ENCODE measurements at places on chromosomes 1 and 21.

- no peak for DNase-seq
These were observed 45.9 kb downstream of the WDR4 start for GRCh38 chr21:42833439-42833815.

DNA sequence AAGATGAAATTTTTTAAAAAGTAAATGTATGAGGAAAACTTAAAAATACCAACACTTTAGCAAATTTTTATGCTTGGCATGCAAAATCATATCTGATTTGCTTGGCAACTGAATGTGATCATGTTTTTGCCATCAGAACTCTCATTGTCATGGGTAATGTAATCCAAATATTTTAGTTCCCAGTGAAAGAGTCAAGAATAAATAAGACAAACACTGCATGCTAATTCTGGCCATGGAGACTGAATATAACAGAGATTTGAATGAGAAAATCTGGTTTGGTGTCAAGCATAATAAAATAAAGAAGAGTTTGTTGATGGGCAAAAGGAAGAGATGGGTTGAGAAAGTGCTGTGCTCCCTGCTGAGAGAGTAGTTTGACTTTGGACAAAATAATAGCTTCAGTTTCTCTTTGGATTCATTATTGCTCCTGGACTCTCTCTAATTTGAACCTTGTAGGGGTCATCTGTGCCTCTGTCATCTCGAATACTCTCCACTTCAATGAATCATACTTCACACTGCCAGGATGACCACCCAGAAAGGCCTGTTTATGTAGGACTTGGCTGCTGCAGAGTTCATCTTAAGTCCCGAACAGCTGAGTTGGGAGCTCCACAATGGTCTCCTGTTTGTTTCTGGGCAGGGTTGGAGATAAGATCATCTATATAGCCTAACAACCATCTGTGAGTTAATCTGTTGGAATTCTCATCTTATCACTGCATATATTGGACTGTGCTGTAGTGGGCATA is 34.4 kb downstream of the ADAMTS1 start:
- no peak for DNase-seq

DNA sequence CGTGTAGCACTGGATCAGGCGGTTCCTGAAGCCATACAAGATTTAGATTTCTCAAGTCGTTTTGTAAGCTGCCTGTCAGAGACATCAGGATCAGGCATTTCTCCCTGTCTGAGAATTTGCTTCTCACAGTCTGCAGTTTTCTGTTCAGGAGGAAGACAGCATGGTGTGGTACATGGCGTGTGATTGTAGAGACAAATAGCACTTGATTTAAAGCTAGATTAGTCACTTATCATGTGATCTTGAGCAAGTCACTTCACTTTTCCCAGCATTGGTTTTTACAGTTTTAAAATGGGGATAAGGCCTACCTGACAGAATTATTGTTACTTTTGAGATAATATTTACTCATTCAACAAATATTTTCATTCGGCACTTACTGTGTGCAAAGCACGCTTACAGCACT is 63.3 kb downstream of the AK4 start:
- DNase-seq = no peak

DNA sequence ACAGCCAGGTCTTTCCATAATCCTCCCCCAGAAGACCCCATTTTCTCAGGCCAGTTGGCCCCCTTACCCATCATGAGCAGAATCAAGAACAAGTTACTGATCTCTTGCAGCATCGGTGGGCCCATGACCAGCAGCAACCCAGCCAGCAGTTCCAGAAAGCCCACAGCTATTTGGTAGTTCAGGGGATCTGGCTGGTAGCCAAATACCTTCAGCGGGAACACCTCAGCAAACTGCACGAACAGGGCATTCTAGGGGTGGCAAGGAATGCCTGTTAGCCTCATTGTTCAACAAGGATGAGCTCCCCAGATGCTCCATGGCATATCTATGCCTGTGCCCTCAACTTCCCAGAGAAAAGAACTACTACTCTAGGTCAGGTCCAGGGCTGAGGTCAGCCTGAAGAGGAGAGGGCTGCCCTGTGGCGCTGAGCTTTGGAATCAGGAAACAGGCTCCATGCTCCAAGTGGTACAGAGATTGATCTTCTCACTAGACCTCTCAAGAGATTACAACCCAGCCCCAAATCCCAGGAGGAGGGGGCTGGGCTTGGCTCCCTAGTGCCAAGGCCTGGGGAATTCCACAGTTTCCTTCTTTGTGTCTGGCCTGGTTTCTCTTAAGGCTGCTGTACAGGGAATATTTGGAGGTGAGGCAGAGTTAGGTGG is 1.3 kb downstream of the TMEM35B start:
- no peak for DNase-seq

DNA sequence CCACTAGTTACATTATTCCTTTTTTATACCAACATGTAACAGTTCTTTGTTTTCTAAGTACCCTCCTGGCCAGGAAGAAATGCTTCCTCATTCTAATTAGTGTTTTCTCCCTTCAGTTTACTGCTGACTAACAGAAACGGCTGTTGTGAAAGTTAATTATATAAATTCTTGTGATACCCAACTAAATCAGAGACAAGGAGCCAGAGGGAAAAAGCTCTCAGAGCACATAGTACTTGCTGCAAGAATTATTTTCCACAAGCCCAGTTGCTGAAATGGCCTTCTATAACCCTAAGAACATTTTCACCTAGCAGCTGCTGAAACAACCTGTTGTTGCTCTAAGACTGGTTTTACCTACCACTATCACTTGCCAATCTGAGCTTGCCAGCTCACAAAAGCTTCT is 82.4 kb downstream of the FAF1 start:
- DNase-seq = no peak

- no peak for DNase-seq
These were observed 27.2 kb upstream of the TTF2 start for GRCh38 chr1:117032681-117033539.

DNA sequence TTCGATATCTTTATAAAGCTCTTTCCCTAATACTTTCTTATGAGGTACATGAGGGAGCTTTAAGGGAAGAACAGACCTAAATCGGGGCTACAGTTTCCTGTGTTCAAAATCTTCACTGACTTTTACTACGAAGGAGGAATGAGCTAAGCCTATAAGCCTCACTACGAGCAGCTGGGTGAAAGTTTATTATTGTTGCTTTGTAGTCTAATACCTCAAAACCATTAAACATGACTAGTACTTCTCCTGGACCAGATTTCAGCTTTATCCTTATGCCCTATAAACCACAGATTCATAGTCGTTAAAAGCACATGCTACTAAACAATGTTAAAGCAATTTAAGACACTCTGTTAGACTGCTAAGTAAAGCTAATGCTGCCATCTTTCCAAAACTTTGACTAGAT is 30.2 kb downstream of the NDC1 start:
- no peak for DNase-seq

- DNase-seq = no peak
These were observed 27.0 kb downstream of the SNX27 start for GRCh38 chr1:151638812-151639211.

- no peak for DNase-seq
These were observed 16.1 kb downstream of the SLAMF1 start for GRCh38 chr1:160630523-160631451.

DNA sequence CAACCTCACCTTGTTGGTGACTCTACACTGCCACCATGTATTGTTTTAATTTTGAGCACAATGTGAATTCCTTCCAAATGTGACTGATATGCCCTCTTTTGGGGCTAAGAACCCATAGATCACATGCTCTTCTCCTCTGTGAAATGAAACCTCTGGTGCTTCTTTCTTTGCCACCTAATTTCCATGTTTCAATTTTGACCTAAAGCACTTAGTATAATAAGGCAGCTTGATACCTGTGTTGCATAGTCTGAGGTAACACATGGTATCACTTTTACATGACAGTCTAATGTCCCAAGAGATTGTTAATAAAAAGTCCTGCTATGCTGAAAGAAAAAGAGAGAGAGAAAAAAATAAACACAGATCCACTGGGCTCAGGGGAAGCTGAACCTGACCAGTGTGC is 24.2 kb downstream of the CLEC20A start:
- no peak for DNase-seq

GRCh38 chr1:110627764-110628163 is 21.6 kb upstream of the KCNA2 start:
- DNase-seq = no peak

DNA sequence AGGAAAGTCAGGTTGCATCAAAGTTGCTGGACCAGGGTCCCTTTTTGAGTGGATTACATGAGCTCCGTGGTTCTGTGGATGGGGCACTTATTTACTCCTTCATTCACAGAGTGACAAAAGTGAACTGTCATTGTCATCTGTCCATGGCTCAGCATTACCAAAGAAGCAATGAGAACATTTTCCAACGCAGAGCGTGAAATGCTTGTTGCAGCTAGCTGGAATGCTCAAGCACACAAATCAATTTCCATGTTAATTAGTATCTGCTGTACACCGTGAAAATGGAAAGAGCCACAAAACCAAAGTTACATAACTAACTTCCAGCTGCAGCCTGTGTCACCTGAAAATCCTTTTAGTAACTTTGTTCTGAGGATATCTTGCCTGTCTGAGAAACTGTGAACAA is 78.9 kb downstream of the MT1HL1 start:
- no peak for DNase-seq

GRCh38 chr1:230256896-230257295 is 169.2 kb downstream of the PGBD5 start:
- DNase-seq = no peak

GRCh38 chr1:154747740-154748404 is 122.2 kb downstream of the KCNN3 start:
- DNase-seq = no peak

GRCh38 chr1:47729685-47730084 is 267.5 kb downstream of the TRABD2B start:
- DNase-seq = no peak

GRCh38 chr1:58862728-58863385 is 79.0 kb upstream of the JUN start:
- DNase-seq = no peak

DNA sequence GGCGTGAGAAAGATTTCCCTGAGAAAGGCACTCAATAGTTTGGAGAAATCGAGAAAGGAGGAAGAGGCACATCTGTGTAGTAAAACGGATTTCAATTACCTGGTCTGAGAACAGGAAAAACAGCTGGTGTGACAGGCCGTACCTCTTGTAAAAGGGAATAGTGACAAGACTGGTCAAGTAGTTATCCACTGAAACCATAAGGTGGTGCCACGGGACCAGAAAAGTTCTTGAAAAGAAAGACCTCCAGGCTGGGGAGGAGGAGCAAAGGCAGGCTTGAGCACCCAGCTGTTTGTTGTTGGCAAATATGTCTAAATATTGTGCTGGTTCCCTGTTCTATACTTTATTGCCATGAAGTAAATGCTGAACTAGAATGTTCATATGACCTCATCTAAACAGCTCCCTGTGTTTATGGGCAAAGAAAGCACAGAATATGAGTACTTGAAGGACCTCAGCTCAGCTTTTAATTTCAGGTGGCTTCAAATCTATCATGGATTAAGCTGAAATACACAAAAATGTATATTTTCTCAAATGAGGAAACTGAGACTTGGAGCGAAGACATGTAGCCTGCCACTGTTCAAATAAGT is 4.0 kb downstream of the HAO2 start:
- DNase-seq = no peak

DNA sequence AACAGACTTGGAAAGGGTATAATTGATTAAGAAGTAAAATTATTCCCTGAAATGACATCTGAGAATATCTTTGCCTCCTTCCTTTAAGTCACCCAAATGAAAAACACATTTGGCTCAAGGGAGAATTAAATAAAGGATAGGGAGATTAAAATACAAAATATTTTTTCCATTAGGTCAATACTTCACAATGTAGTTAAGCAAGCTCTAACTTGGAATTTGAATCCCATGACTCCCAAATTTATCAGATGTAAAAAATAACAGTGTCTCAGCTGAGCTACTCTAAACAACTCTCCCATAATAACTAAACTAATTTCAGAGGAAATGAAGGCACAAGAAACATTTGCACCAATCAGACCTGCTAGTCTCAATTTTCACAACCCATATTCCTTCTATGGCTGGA is 6.5 kb upstream of the NMNAT2 start:
- DNase-seq = no peak

DNA sequence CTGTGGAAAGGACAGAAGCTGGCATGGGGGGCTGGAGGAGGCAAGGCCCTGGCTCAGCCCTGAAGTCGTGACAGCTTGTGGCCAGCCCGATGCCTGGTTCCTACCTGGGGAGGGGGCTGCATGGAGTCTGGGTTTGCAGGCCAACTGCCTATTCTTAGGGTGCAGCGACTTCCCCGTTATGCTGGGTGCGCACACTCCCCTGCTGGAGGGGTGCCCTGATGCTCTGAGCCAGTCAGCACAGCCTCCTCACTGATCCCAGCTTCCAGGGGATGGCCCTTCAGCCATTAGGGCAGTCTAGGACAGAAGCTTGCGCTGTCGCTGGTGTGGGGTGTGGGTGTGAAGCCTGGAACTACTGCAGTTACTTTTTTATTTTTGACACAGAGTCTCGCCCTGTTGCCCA is 30.0 kb upstream of the SLC19A1 start:
- no peak for DNase-seq

GRCh38 chr1:236016782-236017400 is 48.0 kb downstream of the NID1 start:
- DNase-seq = no peak

DNA sequence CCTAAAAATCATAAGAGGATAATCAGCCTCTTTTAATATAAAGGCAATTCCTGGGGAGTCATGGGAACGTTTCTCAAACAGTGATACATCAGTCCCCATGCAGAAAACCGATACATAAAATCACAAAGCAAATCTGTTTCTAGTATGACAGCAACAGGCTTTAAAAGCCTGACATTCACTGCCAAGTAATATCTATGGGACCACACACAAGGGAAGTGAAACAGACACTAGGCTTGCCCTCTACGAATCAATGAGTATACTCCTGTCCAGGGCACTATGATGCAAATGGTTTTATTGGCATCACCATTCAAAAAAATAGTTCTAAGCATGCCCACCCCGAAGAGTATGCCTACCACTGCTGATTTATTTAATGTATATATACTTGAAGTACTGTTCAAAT is 54.4 kb downstream of the TIAM1 start:
- no peak for DNase-seq

GRCh38 chr21:29578306-29578705 is 279.6 kb downstream of the BACH1 start:
- no peak for DNase-seq

GRCh38 chr1:119626841-119627240 is 21.2 kb downstream of the ZNF697 start:
- no peak for DNase-seq

GRCh38 chr1:214391873-214392645 is 111.1 kb downstream of the SMYD2 start:
- no peak for DNase-seq

Data from activated CD8-positive, alpha-beta memory T cell treated with anti-CD3 and anti-CD28 coated beads for 4 hours (primary cell).